SHP77 (cell line): ENCODE measurements at places on chromosomes 1 and 21.
A peak's percentile ranks its signal among the peaks of the same experiment; 100 is the strongest.

DNA sequence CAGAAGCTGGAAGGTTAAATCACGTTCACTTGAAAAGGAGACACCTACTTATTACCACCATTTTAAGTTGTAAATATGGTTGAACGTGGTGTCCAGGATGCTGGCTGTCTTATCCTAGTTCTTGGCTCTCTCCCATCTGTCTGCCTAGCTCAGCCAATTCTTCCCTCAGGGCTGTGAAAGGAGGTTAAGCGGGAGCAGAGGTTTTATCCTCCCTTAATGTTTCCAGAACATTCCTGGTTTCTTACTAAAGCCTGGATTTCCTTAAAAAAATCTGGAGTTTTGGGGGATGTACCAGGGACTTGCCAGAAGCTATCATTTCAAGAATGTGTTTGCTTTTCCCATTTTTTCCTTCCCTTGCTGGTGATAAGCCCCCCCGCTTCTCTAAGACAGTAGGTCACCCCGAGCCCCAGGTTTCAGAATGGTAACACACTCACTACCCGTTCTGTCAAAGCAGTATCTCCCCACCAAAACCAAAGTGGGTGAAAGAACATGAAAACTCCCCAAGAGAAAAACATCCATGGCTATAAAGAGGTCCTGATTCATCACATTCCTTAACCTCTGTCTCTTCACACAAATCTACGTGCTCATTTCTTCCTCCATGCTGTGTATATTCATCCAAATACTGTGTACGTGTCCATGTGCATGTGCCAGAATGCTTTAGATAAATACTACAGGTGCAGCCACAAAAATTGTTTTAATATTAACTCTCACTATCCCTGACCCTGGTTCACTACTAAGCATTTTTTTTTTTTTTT lies 114.7 kb downstream of the MAP3K21 start:
- no peak for DNase-seq

DNA sequence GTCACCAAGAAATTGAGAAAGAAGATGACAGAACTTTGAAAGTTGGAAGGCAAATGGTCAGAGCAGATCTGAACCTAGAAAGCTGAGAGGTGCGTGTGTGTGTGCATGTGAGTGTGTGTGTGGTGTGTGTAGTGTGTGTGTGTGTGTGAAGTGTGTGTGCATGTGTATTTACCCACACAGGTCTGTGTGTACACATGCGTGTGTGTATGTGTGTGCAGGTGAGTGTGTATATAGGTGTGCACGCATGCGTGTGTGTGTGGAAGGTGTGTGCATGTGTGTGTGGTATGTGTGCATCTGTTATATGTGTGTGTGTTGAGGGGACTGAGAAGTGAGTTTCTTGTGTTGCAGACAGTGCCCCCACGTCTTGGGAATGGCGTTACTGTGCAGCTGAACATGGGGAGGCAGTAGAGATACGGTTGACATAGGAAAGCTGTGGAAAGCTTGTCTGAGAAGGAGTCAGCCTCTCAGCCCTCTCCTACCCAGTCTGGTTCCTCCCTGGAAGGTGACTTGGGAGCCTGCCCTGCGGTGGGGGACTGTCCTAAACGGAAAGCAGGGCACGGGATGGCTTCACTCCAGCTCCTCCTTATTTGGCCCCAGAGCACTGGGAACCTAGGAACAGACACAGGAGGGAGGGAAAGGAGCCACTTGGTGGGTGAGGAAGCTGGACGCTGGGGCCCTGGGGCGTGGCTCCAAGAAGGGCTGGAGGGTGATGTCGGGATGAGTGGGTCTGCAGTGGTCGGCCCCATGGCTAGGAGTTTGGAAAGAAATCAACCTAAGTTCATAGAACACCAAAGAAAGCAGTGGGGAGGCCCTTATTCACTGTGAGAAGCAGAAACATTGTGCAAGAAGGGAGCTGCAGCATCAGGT lies 97.2 kb downstream of the PCBP3 start:
- no peak for DNase-seq

GRCh38 chr21:41562101-41563000 lies 54.4 kb upstream of the TMPRSS2 start:
- DNase-seq: no peak

DNA sequence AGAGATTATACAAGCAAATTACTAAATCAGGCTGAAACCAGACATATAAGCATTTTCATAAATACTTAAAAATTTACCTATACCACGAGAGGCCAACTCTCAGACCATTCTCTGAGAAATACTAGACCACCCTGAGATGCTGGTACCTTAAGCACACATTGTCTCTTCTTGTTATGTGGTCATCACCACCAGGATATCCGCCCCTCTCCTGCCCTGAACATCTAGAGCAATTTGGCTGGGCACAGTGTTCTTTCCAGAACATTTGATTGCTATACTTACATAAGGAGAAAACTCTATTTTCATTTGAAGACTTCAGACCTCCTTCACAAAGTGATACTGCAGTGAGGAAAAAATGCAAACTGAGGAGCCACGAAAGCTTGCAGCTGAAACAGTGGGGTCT lies 36.2 kb upstream of the DUSP10 start:
- no peak for DNase-seq

DNA sequence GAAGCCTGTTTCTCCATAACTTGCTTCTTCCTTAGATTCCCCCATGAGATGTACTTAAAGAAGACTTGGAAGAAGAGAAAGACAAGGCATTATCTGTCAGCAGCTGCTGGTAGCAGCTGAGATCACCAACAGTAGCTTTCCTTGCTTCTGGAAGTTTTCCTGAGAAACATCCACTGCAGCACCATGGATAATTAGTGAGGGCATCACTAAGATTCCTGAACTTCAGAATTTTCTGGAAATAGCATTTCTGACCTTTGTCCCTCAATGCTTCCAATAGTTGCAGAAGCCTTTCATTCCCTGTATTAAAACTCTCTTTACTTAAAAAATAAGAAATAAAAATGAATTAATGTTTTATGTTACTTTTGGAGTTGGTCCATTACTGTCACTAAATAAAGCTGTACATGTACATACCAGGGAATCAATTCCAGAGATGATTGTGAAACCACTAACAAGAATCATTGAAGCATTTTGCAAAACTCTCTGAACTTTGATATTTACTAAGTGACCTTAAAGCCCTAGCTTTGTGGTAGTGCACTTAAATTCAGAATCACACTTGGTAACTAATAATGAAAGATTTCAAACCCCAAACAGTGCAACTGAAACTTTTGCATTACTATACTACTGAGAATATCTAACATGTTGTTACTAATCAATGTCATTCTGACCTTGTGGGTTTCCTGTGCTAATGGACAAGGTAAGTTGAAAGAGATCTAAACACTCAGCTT lies at the start of gene CFHR4:
Gene CFHR4, plus strand, starts transcription at position 538 of the 725 bp plus-strand sequence. Its CDS starts 99 bp downstream, at position 637.
- no peak for DNase-seq

DNA sequence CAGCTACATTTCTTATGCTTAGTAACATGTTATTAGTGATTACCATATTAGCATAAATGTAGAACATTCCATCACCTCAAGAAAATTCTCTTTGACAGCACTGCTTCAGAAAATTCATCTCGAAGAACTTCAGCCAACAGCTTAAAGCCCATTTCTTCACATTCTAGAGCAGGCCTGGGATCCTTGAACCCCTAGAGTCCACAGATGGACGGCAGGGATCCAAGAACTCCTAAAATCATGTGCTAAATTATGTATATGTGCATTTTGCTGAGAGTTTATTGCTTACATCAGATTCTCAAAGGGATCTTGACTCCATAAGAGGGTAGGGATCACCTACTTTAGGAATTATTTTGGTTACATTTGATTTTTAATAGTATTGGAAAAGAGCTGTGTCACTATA lies 76.2 kb upstream of the TEKT2 start:
- DNase-seq: no peak

DNA sequence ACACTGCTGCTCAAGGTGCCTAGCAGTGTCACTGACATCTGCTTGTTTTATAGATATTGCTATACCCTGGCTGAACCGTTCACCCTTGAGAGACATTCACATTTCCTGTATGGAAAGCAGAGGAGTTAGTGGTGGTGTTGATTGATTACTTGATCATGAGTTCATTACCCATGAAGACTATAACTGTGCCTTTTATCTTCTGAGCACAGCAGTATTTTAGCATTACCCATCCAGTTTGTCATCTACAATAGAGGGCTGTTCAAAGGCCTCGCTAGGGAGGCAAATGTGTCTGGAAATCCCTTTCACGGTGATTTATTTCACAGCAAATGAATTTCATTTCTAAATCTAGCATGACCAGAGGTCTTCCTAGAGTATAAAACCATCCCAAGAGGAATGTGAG lies 160.0 kb downstream of the DNM3 start:
- no peak for DNase-seq

DNA sequence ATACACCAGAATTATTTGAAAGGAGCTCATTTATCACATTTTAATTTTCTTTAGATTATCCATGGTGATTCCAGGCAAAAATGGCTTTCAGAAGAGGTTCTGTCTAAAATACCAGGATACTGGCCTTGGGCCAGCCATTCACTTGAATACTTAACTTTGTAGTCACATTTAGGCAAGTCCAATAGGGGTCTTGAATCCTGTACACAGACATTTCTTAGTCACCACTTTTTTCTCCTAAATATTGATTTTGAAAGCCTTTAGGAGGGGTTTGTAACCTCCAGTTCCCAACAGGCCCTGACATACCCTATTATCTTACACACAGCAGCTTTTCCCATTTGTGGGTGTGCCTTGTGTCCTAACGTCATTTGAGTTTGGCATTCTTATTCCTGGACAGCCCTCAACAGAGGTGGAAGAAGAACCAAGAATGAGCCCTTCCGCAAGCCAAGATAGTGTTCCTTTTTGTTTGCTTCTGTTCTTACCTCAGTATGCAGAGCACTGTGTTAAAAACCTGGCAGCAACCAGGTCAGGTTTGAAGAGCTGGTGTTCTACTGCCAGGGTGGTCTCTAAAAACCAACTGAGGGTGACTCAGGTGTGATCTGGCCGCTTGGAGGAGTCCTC lies 19.5 kb downstream of the MAP3K7CL start:
- no peak for DNase-seq

GRCh38 chr1:54378157-54378873 lies 27.9 kb downstream of the SSBP3 start:
- DNase-seq: no peak

DNA sequence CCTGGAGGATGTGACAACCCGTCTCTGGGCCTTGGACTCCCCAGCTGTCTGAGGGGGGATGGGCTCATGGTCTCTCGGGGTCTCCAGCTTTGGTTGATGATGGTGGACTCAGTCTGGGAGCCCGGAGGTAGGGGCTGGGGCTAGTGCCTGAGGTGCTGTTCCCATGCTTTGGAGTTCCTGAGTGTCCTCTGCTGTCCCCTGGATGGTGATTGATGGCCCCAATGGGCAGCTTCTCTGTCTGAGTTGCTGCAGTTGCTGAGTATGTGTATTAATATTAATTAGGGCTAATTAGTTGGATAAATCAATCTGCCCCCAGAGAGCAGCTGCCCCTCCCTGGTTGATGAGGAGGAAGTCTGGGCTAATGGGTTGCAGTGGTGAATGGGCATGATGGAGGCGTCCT lies 30.6 kb downstream of the FAAH start:
- DNase-seq: no peak

DNA sequence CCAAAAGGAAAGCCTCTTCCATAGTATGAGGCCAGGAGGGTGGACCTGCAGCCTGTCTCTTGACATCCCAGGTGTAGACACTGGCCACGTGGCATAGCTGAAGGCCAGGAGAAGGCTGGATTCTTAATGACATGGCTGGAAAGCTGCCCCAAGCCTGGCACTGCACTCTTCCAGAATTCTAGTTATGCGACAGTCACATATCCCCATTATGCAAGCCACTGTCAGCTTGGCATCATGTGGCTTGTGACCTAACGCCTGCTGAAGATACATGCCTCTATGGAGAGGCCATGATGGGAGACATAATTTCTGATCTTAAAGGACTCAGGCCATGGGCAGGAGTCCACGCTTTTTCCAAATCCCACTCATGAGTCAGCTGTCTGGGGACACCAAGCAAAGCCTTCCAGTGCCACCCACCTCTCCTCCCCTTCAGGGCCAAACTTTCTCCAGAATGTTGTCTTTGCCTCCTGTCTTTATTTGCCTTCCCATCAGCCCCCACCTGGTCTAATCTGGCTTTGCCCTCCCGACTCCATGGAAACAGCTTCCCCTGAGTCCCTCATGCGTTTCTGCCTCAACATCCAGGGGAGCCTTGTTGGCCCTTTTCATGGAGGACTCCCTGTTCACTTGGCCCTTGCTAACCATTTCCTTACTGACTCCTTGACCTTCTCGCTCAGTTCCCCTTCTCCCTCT lies 3.0 kb downstream of the PLA2G2A start:
- DNase-seq: no peak

DNA sequence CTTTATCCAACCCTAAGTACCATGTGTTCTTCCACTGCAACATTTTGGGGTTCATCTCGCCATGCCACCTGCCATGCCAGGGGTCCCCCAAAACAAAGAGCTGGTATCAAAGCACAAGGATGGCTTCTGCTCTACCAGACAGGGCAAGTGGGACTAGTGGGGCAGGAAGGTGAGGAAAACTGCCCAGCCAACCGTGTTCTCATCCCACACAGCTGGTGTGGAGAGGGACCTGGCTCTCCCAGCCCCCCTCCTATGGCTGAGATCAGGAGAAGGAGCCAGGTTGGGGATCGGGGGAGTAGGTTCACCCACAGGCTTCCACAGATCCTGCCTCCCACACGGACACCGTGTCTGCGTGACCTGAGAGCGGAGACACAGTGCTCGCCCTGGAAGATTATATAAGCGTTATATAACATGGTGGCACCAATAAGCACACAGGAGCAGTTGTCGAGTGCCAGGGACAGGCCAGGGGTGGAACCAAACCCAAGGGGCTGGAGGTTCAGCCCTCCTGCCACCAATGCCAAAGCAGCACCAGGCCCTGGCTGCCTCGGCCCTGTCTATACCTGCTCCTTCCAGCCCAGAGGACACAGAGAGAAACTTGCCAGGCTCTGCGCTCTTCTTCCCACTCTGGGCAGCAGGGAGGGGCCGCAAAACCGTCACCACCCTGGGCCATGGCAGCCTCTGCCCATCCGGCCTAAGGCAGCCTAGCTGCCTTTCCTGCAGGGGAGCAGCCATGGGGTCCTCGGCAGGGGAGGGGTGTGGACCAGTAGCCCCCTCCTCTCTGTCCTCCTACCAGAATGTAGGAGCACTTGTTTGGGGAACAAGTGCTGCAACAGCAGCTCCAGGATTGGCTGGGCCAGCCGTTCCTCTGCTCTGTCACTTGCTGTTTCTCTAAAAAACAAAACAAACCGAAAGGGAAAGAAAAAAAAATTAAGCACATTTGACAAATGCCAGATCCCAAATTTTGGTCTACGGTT lies 43.5 kb downstream of the CD34 start:
- no peak for DNase-seq

- no peak for DNase-seq
These were observed 2.9 kb downstream of the TTC22 start for GRCh38 chr1:54798206-54798605.

GRCh38 chr1:152902636-152903035 lies 5.7 kb upstream of the IVL start:
- DNase-seq: no peak

GRCh38 chr1:148435406-148435805 lies 47.7 kb downstream of the PPIAL4G start:
- DNase-seq: no peak

- DNase-seq: no peak
These were observed 260.8 kb downstream of the GPATCH2 start for GRCh38 chr1:217369996-217370551.

GRCh38 chr1:224696891-224697765 lies 81.0 kb downstream of the CNIH3 start:
- no peak for DNase-seq

GRCh38 chr1:156337888-156338179 lies 258 bp downstream of the CCT3 start:
- DNase-seq: no peak

GRCh38 chr1:149888247-149888998 lies 10.9 kb upstream of the BOLA1 start:
- peak; percentile 98 for DNase-seq

GRCh38 chr1:50742523-50742922 lies 217.5 kb downstream of the FAF1 start:
- no peak for DNase-seq
